ENCODE measurements at places on chromosomes 1 and 21.

DNA sequence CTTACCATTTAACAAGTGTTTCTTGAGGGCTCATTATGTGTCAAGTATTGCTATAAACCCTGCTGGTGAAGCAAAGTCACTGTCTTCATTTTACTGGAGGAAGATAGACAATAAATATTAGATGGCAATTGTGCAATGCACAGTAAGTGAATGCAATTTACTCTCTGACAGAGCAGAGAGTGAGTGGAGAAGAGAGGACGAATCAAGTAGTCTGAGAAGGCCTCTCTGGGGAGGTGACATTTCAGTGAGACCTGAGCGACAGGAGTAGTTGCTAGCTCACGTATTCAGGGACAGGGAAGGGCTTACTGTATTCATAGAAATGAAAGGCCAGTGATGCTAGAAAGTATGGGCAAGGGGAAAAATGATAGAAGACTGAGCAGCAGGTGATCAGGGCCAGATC, 1.2 kb upstream of the NMNAT2 start:
- no peak for DNase-seq

DNA sequence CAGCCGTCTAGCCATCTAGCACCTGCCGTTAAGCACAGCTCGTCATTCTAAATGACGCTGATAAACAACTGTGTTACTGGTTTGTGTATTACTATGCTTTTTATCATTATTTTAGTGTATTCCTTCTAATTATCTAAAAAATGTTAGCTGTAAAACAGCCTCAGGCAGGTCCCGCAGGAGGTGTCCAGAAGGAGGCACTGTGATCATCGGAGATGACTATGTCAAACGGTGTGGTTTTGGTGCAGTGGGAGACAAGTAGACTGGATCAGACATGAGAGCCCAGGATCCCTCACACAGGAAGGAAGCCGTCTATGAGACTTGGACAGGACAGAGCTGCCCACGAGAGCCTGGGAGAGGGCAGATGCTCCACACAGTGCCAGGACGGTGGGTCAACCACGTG, 55.3 kb upstream of the COL6A1 start:
- DNase-seq: no peak

DNA sequence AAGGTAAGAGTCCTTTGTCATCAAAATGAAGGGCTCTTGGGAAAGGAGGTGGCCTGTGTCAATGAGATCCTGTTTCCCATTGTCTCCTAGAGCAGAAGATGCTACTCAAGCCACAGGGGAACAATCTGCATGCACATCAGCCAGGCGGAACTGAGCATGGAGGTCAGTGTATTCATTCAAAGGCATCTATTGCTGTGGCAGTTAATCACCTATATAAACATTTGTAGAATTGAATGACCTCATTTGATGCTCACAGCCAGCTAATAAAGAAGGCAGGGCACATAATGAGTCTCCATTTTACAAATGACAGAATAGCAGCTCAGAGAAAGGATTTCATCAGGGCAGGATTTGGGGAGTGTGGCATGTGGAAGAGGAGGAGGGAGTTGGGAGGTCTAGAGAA, 5.7 kb upstream of the FYB2 start:
- DNase-seq: no peak

DNA sequence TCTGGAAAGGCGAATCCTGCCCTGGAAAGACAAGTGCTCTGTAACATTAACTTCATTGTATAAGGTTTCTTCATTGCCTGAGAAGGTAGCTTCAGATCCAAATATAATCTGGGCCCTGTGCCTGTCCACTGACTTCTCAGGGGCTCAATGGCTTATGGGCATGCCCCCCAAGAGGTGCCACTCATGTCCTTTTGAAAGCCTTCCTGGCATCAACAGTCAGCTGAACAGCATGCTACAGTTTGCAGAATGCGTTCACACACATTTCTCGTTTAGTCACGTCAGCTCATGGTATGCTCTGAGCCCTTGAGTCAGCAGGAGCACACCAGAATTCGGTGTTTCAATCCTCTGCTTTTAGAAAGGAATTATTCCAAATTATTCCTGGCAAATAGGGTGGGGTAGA, 23.8 kb downstream of the TMCC2 start:
- DNase-seq: no peak

DNA sequence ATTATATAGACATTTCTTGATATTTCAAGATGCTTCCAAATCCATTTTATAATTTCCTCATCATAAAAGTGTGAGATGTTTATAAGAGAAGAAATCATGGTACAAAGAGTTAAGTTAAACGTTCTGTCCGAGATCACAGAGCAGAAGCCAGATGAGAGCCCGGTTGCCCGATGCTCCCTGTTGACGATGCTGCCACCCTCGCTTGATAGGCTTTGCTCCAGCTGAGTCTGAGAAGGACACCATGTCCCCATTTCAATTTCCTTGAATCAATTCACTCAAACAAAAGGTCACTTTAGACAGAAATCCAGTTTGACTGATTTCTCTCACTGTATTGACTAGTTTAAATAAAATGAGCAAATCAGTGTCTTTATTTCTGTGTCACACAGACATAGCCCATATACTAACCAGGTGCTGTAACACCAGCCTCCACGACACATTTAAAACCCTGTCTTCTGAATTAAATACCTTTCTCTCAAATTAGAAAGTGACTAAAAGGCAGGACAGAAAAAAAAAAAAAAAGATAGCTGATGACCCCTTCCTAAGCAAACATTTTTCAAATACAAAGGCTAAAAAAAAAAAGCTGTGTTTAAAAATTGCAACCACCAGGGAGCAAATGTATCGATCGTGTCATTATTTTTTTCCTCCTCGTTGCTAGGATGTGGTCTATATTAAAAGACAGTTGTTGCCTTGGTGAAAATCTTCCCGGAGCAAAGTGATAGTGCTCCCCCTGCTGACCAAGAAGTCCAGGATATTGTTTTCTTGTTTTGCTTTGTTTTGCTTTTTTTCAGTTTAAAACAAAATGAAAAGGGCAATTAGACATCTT, 35.2 kb downstream of the DNASE2B start:
- DNase-seq: peak; percentile 67

DNA sequence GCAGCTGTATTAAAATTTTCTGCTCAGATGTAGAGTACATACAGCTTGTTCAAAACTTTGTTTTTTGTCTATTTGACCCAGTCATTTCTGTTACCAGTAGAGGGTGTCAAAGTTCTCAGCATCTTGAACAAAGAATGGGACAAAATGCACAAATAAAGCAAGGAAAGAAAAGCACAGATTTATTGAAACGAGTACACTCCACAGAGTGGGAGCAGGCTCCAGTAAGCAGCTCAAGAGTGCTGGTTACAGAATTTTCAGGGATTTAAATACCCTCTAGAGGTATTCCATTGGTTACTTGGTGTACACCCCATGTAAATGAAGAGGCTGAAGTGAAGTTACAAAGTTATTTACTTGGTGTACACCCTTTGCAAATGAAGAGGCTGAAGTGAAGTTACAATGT, 8.9 kb upstream of the PRMT6 start:
- DNase-seq: peak; percentile 4

DNA sequence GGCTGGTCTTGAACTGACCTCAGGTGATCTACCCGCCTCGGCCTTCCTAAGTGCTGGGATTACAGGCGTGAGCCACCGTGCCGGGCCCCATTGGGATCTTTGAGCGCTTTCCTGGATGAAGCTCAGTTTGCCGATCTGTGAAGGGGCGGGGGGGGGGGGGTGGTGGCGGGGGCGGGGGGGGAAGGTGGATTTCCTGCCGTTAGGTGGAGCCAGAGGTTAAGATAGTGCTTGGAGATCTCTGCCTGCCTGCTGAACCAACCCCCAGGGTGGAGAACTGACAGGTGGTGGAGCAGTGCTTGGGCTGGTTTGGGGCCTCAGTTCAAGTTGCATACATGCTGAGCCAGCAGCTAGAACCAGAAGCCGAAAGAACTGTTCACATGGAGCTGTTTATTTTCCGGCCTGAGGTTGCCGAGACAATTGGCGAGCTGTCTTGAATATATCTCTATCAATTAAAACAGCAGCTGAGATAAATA, 1.7 kb downstream of the TMCC2 start:
- peak; percentile 29 for DNase-seq

DNA sequence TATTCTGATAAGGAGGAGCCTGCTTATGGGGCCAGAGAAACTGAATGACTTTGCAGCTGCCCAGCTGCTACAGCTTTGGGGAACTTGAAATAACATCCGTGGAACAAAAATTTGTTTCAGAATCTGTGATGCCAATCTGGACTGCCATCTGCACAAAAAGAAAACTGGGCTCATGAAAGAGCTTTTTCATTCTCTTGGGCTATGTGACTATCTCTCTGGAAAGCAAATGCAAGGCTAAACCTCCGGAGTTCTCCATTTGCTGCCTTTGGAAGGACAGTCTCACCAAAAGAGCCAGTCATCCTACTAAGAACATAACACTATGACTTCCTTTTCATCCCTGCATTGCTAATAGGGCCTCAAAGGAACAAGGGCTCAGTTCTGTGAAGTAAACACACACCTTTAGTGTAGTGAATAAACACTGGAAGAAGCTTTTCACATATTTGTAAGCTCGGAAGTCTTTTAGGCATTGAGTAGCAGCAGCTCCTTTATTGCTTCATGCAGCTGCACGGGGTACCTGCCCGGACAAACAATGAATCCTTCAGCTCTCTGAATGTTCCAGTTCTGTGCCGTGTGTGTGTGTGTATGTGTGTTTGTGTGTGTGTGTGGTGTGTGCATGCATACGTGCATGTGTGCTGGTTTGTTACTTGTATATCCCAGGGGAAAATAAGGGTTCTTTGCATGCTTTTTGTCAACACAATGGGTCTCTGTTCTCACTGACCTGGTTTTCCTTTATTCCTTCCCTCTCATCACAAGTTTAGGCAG, 255.5 kb upstream of the SGIP1 start:
- DNase-seq: no peak

- peak; percentile 58 for DNase-seq
Measured at GRCh38 chr1:215082532-215083382, at the start of gene KCNK2. TSS of gene KCNK2 (plus strand) at chr1:215082737. CDS start at chr1:215083386, 649 bp downstream.

GRCh38 chr1:157894613-157895165, 53.1 kb upstream of the CD5L start:
- peak; percentile 53 for DNase-seq

DNA sequence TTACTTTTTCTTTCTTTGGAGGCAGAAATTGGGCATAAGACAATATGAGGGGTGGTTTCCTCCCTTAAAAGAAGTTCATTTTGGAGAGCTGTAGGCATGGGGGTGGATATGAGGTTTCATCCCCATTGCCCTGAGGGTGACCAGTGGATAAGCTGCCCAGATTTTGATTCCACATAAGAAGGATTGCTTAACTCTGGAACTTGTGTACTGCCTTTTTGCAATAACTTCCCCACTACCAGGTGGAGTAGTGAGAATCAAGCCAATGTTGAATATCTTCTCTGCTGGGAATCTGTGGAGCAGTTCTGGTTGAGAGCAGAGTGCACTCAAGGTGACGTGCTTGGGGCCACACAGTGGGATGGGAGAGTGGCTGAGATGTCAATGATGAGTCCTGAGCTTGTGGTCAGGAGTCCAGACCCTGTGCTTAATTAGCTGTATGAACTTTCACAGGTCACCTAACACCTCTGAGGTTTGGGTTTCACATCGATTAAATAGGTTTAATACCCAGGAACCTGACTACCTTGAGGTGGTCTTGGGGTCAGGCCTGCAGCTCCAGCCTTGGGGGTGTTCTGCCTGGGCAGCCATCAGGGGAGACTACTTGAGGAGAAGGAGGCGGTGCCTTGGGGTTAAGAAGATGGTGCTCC, 152.9 kb downstream of the FCRL5 start:
- DNase-seq: no peak

GRCh38 chr1:225778337-225778669, 677 bp downstream of the SRP9 start:
- no peak for DNase-seq

- no peak for DNase-seq
Measured at GRCh38 chr1:16189003-16189402, 23.4 kb downstream of the ARHGEF19 start.
